ENCODE measurements at places on chromosomes 16 and 17.

- no peak for DNase-seq
Observed at GRCh38 chr16:86308514-86308913, 201.8 kb upstream of the FOXF1 start.

DNA sequence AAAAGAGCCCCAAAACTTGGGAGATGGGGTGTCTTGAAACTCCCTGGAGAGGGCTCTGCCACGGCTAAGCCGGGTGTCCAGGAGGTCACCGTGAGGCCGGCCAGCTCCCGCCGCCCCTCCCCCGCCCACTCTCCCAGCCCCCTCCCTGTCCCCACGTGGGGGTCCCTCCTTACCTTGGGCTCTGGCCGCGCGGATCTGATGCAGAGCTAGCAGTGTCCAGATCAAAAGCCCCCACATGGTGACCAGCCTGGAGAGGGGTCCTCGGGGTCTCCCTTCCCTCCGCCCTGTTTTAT lies 447 bp downstream of the SDK2 start:
- DNase-seq = no peak

- DNase-seq = no peak
Observed at GRCh38 chr16:86783636-86784626, 205.6 kb downstream of the FOXL1 start.

DNA sequence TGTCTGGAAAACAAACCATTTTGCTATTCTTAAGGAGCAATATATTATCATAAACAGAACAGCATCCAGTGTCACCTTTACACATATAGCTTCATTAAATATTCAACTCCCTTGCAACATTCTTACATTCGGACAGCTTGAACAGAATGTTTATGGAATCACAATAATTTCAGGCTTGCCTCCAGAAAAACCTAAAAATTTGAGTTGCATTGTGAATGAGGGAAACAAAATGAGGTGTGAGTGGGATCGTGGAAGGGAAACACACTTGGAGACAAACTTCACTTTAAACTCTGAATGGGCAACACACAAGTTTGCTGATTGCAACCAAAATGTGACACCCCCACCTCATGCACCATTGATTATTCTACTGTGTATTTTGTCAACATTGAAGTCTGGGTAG lies 51.4 kb downstream of the TBC1D26 start:
- no peak for DNase-seq

- DNase-seq = no peak
Observed at GRCh38 chr17:75635610-75636202, 2.5 kb downstream of the SMIM5 start.

GRCh38 chr17:66277191-66277590 lies 25.2 kb upstream of the PRKCA start:
- DNase-seq = no peak
